Stimulated activated CD4-positive, alpha-beta T cell treated with anti-CD3 and anti-CD28 coated beads, Interleukin-1b, Interleukin-23, amount 100 ng/mL, for 24 hours (primary cell): ENCODE measurements at places on chromosomes 1 and 21.

DNA sequence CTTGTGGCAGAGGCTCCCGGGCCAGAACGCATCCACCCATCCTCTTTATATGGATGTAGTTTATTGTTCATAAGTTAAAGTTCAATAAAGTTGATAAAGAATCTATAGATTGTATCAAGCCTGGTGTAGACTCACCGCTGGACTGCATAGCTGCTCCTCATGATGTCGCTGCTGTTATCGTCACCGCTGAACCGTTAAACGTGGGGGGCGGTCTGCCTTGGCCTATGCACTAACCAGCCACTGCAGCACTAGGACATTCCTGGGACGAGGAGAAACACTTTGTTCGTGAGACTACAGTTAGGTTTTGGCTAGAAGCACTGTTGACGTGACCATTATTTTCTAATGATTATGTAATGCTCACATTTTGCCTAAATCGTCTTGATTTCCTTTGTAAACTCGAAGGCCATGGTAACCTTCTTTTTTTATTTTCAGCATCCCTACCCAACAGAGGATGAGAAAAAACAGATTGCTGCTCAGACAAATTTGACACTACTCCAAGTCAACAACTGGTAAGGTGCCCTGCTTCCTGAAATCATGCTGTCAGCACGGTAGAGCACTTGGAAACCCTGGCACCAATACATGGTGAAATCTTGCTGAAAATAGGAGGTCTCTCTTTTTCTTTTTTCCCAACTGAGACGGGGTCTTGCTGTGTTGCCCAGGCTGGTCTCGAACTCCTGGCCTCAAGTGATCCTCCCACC lies 50.2 kb downstream of the PKNOX1 start:
- DNase-seq: no peak

- no peak for DNase-seq
Measured at GRCh38 chr1:232384171-232384883, 245.6 kb downstream of the SIPA1L2 start.

DNA sequence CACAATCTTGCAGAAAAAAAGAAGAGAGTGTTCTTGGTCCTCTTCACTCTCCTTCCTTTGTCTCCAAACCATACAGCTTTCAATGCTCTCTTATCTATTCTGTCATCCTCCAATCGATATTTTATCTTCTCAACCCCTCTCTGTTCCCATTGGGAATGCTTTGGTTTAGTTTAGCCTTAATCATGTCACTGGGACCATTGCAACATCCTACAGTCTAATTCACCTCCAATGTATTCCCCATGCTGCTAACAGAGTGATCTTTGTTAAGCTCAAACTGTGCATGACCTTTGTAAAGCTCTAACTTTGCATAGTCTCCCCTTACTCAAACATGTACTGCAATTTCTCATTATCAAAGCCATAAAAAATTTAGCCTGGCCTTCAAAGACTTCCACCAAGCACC lies 2.9 kb downstream of the MPL start:
- DNase-seq: no peak

GRCh38 chr1:15758953-15759661 lies 512 bp downstream of the FBLIM1 start:
- DNase-seq: no peak

DNA sequence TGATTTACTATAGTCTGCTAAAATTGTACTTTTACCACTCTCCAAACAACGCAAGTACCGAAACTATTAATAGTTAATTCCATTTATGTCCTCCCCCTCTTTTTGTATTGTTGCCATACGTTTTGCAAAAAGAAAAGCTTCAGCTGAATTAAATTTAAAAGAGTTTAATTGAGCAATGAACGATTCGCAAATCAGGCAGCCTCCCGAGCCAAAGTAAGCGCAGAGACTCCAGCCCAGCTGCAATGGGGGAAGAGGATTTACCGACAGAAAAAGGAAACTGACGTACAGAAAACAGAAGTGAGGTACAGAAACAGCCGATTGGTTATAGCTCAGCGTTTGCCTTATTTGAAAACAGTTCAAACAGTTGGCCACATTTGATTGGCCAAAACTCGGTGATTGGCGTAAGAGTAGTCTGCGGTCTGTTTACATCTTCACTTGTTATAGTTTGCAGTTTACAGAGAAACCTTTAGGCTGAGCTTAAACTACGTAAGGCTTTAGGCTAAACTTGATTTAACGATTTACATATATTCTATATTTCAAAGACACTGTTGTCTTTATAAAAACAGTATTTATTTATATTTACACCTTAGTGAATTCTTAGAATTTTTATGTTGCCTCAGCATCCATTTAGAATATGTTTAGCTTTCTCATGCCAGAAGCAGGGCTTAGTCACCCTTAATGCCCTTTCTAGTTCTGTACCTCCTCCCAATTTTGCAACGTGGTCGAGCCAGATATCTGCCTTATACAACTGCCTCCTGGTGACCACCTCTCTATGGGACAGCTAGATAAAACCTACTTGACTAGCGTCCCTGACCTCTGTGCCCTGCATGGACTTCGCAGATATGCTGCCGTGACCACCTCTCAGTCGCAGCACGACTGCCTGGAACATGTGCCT lies 23.8 kb downstream of the CR1 start:
- no peak for DNase-seq

DNA sequence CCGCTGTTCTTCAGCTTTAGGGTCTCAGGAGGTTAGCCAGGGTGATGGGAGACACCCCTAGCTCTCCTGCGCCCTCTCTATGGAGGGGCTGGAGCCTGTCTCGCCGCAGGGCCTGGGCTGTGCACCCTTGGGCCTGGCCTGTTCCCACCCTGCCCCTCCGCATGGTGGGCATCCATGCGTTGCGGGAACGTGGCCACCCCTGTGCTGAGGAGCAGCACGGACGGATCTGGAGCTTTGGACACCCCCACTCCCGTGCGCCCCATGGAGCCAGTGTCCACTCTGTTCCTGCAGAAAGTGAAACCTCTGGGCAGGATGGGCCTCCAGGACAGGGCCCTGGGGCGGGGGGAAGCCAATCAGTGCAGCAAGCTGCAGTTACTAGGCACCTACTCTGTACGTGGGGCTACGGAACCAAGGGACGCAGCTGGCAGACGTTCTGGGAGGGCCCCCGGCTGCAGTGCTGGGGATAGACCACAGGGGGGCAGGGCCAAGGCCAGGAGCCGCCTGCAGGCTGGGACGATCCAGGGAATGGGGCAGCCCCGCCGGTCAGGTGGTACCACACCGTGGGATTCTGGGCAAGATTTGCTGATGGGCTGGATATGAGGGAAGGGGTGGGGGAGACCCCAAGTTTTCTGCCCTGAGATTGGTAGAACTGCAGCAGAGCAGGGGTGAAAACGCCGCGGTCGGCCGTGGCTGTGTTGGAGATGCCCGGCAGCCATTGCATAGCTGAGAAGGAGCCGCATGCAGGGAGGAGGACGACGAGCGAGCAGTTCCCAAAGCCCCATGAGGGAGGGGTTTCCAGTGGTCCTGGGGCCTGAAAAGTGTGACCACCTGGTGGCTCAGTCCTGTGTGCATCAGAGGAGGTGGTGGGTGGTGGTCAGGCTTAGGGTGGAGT lies 43.3 kb downstream of the TP73 start:
- DNase-seq: peak; percentile 7

GRCh38 chr1:222104694-222105392 lies 363.0 kb upstream of the DUSP10 start:
- no peak for DNase-seq
